ENCODE measurements at places on chromosomes 5 and 9. TPM values are rescaled to one million over a fixed set of nuclear protein-coding genes. Genes with fewer than 3 reads are reported as not detected.

NUTM2F gene
- not detected for total RNA-seq

PARP8 gene
- 42.5 TPM for total RNA-seq

GRCh38 chr9:127519301-127520166, 68.2 kb downstream of the LRSAM1 start:
- no peaks in the 10 kb centered on the region for H3K36me3 ChIP-seq
- H3K27ac ChIP-seq: no peak overlapping the region
- no peaks in the 10 kb centered on the region for H3K4me1 ChIP-seq
- no peak overlapping the region for H3K4me3 ChIP-seq
- no peaks in the 10 kb centered on the region for H3K27me3 ChIP-seq

DNA sequence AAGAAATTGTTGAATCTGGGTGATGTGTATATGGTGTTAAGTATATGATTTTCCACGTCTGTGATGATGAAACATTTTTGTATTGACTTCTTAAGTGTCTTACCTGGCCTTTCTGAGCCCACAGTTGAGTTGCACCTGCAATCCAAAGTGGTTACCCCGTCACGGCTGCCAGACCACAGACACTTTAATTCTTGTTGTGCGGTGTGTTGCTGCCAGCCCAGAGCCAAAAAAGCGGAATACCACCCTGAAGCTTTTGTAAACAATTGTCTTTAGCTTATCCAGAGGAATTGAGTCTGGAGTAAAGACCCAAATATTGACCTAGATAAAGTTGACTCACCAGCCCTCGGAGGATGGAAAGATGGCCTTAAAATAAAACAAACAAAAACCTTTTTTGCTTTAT, 35.1 kb downstream of the MTAP start:
- no peak for DNase-seq
- no peaks in the 10 kb centered on the region for H3K4me1 ChIP-seq
- H3K27ac ChIP-seq: no peak overlapping the region
- no peak overlapping the region for H3K4me3 ChIP-seq
- H3K27me3 ChIP-seq: no peaks in the 10 kb centered on the region

GRCh38 chr9:119789987-119790386, 420.8 kb upstream of the BRINP1 start:
- no peak overlapping the region for H3K27ac ChIP-seq
- no peak overlapping the region for H3K4me3 ChIP-seq
- no peaks in the 10 kb centered on the region for H3K4me1 ChIP-seq
- H3K36me3 ChIP-seq: no peaks in the 10 kb centered on the region
- no peaks in the 10 kb centered on the region for H3K27me3 ChIP-seq

DNA sequence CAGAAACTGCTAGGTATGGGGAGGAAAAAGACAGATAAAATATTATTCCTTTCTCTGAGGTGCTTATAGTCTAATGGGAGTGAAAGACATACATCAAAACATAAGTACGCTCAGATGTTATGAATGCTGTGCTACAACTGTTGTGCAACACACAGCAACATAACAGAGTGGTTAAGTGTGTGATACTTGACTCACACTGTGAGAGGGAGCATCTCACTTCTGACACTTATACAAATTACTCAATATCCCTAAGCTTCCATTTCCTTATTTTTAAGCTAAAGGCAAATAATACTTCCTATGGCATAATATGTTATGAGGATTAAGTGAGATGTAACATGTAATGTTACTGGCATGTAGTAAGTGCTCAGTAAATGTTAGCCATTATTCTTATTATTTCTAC, 110.6 kb upstream of the FER start:
- H3K27ac ChIP-seq: no peak overlapping the region
- DNase-seq: no peak
- H3K36me3 ChIP-seq: no peaks in the 10 kb centered on the region
- H3K4me1 ChIP-seq: no peaks in the 10 kb centered on the region

Data from kidney (tissue), 22 donors.